ENCODE measurements at places on chromosomes 5 and 9.

DNA sequence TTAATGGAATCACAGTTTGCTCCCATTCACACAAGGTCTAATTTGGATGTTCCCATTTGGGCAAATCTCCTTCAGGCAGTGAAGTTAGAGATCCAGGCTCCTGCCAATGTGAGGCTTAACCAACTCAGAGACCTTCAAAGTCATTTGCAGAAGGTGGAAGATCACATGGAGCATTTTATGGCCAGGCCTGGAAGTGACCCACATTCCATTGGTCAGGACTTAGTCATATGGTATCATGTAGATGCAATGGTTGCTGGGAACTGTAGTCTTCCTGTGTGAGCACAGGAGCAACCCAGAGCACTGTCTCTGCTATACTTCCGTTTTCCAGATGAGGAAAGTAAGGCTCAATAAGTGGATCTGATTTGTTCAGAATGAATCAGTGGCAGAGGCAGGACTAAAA is 292.7 kb upstream of the SMARCA2 start:
- no peak for DNase-seq

GRCh38 chr5:32445831-32446614 is 1.5 kb upstream of the ZFR start:
- no peak for DNase-seq

GRCh38 chr9:6410633-6411032 is 2.4 kb upstream of the UHRF2 start:
- DNase-seq = no peak

DNA sequence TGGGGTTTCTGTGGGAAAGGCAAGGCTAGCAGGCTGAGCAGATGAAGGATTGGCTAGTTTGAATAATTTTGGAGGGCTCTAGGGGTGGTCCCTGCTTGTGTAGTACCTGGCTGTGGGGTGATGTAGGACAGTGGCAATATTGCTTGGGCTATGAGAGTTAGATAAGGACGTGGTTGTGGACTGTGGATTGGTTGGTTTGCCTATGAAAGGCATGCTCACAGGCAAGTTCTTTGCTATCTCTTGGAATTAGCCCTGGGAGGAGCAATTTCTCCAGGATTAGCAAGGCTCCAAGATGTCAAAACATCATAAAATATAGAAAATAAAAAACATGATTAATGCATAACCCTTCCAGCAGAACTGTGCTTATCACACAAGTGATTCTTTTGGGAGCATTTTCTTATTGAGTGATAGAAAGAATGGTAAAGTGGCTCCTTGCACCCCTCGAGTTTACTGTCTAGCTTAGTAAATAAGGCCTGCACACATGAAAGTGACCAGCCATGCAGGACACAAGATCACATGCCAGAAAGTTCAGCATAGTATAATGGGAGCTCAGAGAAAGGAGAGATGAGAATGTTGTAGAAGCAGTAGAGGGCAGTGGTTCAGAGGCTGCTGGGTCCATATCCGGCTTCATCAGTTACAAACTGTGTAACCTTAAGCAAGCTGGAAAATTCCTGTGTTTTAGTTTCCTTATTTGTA is 13.8 kb downstream of the AOPEP start:
- DNase-seq = no peak

DNA sequence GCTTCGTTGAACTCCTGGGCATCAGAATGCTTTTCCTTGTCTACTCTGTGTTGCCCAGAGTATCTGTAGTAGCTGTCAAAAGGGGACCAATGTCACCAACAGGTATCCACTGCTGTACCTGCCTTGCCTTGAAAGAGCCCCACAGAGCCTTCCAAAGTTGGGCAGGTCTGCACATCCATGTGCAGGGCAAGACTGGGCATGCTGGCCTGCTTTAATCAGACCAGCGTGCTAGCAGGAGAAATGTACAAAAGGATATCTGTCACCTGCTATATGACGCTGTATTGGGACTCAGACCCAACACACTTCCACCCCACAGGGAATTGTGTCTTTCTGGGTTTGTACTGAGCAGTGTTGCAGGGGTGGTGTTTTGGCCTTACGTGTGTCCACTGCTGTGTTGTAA is 11.9 kb downstream of the DELE1 start:
- DNase-seq = no peak

- peak; percentile 62 for DNase-seq
These were observed 195.0 kb downstream of the MAPKAP1 start for GRCh38 chr9:125511789-125512660.

- no peak for DNase-seq
These were observed 30.1 kb upstream of the SIL1 start for GRCh38 chr5:139228201-139228803.

- DNase-seq = peak; percentile 22
These were observed 44.5 kb downstream of the AMBP start for GRCh38 chr9:114033397-114034103.

All from muscle of back (tissue), 13 donors.